ENCODE measurements at places on chromosomes 5 and 9.

DNA sequence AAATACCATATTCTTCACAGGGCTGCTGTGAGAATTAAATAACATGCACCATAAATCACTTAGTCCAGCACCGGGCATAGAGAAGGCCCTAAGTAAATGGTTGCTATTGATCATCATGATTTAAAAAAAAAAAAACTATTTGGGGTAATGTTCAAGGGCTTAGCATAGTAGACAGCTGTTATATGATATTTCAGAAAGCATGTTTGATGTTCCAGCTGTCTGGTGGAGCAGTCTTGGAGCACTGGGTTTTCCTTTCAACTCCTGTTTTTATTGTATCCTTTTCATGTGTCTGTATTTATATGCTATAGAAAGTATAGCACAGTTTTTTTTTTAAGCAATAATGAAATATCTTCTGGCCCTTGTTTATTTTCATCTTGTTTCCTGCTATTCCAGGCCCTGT is 28.0 kb upstream of the TOMM5 start:
- DNase-seq = no peak

DNA sequence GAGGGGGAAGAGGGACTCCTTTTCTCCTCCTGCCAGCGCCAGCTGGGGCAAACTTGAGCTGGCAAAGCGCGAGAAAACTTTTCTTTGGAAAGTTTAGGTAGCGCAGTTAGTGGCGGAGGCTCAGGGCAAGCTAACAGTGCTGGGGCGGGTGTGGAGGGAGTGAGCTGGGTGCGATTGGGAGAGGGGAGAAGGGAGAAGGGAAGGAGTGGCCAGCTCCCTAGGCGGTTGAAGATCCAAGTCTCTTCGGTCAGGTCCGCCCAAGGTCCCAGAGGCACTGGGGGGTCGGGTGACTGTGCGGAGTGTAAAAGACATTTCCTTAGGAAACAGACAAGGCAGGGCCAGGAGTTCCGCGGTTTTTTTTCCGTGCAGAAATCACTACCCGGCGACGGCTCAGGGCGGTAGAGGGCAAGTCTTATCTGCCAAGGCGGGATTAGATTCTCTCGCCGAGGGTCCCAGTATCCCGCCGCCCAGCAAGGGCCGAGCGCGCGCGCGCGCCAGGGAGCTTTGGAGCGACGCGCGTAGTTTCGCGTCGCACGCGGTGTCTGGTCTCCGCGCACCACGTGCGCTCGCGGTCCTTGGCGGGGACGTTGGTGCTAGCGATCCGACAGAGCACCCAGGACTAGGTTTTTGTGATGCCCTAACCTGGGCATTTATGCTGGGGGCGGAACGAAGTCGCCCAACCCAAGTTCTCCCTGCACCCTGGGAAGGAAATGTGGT is 33.6 kb upstream of the NFIB start:
- DNase-seq = no peak

DNA sequence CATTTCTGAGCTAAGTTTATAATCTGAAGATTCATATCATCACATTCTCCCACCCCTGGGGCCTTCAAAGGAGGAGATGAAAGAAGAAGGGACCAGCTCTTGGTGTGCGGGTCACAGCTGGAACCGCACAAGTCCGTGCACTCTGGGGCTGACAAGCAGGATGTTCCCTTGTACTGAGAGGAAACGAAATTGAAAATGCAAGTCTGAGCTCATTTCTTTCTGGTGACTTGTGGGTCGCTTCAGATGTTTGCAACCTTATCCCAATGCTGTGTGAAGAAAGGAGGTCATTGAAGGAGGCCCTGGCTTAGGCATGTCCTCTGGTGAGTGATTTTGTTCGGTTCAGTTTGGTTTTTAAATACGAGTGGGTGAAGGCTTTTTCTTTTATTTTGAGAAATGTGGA is 59.6 kb downstream of the C9orf152 start:
- DNase-seq = peak; percentile 58

- peak; percentile 92 for DNase-seq
Observed at GRCh38 chr9:126398403-126399058, 71.9 kb downstream of the MVB12B start.

- DNase-seq = no peak
Observed at GRCh38 chr9:69857131-69857530, 36.5 kb downstream of the CFAP95 start.
